ENCODE measurements at places on chromosomes 1 and 21.

GRCh38 chr1:98306517-98307089 lies 354.9 kb upstream of the SNX7 start:
- no peak for DNase-seq

GRCh38 chr1:2429780-2430591 lies 17.6 kb upstream of the PEX10 start:
- DNase-seq: no peak

DNA sequence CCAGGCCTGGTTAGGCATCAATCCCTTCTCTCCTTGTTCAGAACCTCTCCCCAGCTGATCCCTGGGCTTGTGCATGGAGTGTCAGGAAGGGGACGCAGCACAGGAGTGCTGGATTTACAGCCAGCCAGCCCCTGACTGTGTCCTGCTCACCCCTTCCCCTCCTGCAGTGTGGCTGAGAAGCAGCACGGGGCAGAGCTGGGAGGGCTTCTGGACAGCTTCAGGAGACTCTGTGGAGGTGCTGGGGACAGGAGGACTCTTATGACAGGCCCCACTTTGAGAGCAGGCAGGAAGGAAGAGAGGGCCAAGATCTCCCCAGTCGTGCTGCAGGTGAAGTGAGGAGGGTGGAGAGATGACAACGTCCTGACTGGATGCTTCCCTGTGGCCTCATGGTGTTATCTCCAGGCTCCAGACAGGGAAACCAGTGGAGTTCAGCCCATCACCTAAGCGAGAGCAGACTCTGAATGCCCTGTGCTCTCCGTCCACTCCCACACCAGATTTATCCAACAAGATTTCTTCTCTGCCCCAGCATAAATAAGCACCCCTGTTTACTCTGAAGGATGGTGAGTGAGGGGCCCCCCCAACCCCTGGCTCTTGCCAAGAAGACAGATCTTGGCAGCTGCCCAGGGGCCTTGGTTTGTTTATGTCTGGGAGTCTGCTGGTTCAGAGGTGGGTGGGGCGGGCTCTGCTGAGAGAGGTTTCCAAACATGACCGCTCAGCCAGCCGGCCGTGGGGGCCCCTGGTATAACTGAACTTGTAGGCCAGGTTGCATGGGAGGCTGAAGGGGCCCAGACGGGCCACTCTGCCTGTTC lies 21.3 kb downstream of the TMCC2 start:
- no peak for DNase-seq

GRCh38 chr1:52356818-52357355 lies 9.1 kb downstream of the CC2D1B start:
- no peak for DNase-seq

DNA sequence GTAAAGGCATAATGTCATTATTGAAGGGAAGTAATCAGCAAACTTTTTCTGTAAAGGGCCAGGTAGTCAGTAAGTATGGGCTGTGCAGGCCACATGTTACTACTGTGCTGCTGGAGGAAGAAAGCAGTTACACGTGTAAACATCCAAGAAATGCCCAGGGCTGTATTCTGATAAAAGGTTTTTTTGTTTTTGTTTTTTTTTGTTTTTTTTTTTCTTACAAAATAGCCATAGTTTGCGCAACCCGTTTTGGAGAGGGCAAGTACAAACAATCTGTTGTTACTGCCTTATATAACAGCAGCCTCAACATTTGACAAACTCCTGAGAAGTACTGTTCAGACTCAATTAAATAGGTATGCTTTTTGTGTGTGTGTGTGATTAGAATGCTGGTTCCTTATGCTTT lies 26.7 kb upstream of the MTMR11 start:
- DNase-seq: no peak

DNA sequence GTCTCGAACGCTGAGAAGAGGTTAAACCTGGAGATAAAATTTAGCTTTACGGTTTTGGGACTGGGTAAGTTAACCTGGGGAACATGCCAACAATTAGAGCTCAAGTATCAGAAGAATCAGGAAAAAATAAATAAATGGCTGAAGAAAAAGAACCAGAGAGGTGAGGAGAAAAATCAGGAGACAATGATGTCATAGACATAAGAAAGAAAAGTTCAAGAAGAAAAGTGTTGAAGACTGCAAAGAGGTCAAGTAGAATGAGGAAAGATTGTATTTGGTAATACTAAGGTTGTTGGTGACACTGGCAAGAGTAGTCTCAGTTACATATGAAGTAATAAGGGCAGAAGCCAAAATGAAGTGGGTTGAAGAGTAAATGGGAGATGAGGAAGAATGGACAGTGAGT lies 26.0 kb downstream of the CDKN2C start:
- DNase-seq: no peak

DNA sequence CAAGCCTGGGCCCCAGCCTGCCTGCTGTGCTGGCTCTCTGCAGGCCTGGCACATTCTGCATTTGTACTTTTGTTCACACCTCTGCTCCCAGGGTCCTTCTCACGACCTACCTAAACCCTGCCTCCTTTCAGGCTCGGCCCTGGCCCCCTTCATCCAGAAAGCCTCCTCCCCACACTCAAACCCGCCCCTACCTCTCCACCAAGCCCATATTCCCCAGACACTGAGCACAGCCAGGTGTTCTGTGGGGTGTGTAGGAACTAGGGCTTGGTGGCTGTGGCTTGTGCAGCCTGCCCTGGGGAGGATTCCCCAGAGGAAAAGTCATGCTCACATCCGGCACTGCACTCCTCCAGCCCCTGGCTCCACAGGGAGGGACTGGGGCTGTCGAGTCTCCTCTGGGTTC lies 8.2 kb upstream of the MIXL1 start:
- no peak for DNase-seq

DNA sequence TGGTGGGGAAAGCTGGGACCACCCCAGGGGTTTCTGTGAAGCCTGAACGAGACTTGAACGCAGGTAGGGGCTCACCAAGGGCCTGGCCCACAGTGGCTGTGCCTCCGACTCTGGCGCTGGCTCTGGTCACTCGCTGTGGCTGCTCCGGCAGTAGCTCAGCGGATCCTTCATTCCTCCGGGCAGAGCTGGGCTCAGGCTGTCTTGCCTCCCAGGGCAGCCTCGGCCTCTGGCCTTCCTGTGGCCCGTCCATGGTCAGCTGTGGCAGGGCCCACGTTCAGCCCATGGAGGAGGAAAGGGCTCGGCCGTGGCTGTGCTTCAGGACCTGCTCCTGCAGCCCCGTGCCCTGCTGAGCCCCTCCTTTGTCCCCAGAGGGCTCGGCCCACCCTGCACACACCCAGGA lies 162.9 kb upstream of the C1orf174 start:
- DNase-seq: no peak

Data from amniotic stem cell (primary cell).